ENCODE measurements at places on chromosomes 2 and 18. TPM values are rescaled to one million over a fixed set of nuclear protein-coding genes. Genes with fewer than 3 reads are reported as not detected.

The ACKR3 gene
- total RNA-seq, result 2.1 TPM

The ONECUT2 gene
- total RNA-seq, result 0.45 TPM

The ABI2 gene
- 50.0 TPM for total RNA-seq

The LAMA1 gene
- 59.6 TPM for total RNA-seq

The ABCA12 gene
- total RNA-seq, result 1.1 TPM

The RTKN gene
- 26.0 TPM for total RNA-seq

The CAPN14 gene
- 0.27 TPM for total RNA-seq

DNA sequence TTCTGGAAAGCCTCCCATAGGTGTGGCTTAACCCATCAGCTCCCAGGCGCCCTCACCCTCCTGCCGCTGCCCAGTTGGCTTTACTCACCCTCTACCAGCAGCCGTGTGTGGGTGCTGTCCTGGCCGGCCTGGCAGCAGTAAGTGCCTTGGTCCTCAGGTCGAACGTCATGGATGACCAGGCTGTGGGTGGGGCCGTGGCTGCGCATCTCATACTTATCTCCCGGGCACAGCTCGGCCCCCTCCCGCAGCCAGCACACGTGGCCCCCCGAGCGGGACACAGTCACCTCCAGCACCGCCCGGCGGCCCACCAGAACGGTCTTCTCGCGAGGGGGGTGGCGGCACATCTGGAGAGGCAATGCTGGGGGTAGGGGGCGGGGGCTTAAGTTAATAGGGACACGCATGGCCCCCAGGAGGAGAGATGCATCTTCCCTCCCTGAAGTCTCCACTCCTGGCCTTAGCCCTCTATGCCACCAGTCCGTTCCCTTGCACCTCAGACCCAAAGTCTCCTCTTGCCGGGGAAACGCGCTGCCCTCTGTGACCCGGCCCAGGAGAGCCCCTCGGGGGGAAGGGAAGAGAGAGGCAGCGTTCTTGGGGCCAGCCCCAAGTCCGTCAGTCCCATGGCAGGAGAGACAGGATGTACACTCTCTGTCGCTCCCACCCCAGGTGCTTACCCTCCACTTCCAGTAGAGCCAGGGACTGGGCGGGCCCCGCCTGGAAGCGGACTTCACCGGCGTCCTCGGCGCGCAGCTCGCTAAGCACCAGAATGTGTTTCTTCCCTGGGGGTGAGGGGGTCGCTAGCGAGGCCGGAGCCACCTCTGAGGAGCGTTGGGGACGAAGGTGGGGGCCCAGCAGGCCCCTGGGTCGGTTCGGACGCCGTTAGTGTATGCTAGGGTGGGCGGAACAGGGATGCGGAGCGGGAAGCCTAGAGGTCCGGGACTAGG is 7.9 kb downstream of the TMEM198 start:
- no peak for DNase-seq
- peak overlapping the region; percentile 66 for H3K4me3 ChIP-seq
- peak overlapping the region; percentile 81 for H3K27ac ChIP-seq
- H3K4me1 ChIP-seq, result peaks cover 11% of the 10 kb centered on the region
- H3K27me3 ChIP-seq, result no peaks in the 10 kb centered on the region

GRCh38 chr2:151796774-151797173 is 31.4 kb downstream of the ARL5A start:
- no peak overlapping the region for H3K27ac ChIP-seq
- no peaks in the 10 kb centered on the region for H3K4me1 ChIP-seq
- no peak for DNase-seq
- no peaks in the 10 kb centered on the region for H3K27me3 ChIP-seq
- H3K36me3 ChIP-seq, result no peaks in the 10 kb centered on the region
- H3K4me3 ChIP-seq, result no peak overlapping the region

GRCh38 chr2:3432693-3433338 is 53.3 kb downstream of the TRAPPC12 start:
- no peak overlapping the region for H3K4me3 ChIP-seq
- H3K27me3 ChIP-seq, result no peaks in the 10 kb centered on the region
- no peaks in the 10 kb centered on the region for H3K4me1 ChIP-seq
- no peaks in the 10 kb centered on the region for H3K36me3 ChIP-seq

DNA sequence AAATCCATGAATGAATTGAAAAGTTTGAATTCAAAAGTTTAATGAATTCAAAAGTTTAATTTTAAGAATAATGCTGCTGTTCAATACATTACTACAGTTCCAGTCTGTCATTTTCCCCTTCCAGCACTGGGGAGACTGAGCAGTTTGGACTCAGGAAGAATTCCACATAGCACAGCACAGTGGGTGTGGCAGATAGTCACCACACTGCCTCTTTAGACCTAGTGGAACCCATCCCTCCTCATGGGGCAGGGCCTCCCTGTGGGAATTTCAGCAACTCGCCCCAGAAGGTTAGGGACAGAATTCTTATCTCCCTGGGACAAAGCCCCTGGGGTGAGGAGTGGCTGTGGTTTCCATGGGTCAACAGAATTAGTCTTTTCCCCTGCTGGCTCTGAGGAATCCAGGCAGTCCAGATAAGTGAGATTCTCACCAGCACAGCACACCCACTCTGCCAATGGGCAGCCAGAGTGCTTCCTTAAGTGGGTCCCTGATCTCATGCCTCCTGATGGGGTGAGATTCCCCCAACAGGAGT is 442.0 kb upstream of the SYT4 start:
- no peaks in the 10 kb centered on the region for H3K4me1 ChIP-seq
- no peak for DNase-seq
- no peak overlapping the region for H3K4me3 ChIP-seq
- no peaks in the 10 kb centered on the region for H3K36me3 ChIP-seq
- no peaks in the 10 kb centered on the region for H3K27me3 ChIP-seq
- no peak overlapping the region for H3K27ac ChIP-seq

GRCh38 chr2:64695721-64696261 is 42.1 kb upstream of the SERTAD2 start:
- H3K36me3 ChIP-seq, result no peaks in the 10 kb centered on the region
- no peak overlapping the region for H3K4me3 ChIP-seq
- no peaks in the 10 kb centered on the region for H3K4me1 ChIP-seq
- no peak for DNase-seq

DNA sequence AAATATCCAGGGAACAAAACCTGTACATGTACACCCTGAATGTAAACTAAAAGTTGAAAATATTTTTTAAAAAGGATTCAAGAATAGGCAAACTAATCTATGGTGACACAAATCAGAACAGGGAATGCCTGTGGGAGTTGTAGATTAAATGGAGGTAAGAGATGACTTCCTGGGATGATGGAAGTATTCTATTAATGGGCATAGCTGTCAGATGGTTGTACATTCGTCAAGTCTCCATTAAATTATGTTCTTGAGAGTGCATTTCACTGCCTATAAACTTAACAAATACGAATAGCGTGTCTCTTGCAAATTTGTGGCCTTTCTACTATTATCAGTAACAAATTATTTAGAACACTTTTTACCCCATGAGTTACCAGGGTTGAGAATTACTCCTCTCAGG is 207.0 kb downstream of the HNMT start:
- no peak overlapping the region for H3K27ac ChIP-seq
- no peak overlapping the region for H3K4me3 ChIP-seq
- no peaks in the 10 kb centered on the region for H3K36me3 ChIP-seq

DNA sequence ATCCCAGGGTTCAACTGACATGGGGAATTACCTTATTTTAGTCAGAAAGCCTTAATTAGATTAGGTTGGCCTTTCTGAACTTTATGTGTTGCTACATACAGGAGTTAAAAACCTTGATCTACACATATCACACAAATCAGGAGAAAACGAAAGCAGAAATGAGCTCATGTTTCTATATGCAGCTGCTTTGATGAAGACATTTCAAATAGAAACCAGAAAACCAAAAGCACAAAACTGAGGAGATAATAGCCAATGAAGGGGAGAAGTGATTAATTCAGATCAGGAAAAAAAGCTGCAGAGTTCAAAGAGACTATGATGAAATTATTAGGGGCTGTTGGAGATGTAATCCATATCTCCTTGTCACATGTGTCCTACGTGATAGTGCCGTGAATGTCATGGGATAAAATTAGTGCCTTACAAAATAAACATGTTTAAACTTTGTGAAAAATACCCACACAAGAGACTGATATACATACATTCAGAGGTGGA is 255.0 kb downstream of the CAMKMT start:
- no peak for DNase-seq
- H3K4me3 ChIP-seq, result no peak overlapping the region
- no peaks in the 10 kb centered on the region for H3K27me3 ChIP-seq
- H3K36me3 ChIP-seq, result no peaks in the 10 kb centered on the region
- H3K4me1 ChIP-seq, result no peaks in the 10 kb centered on the region
- H3K27ac ChIP-seq, result no peak overlapping the region

DNA sequence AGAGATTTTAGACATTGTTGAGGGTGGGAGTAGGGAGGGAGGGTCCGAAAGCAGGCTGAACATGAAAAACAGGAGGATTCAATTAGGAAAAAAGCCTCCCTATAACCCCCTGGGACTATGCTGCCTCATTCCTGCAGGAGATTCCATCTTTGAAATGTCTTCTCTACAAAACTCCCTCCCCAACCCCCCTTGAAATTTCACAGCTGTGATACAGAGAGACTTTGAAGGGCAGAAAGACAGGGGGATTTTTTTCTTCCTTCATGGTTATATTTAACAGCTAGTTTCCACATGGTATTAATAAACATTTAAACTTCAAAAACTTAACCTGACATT is 57.6 kb downstream of the TRIB2 start:
- no peaks in the 10 kb centered on the region for H3K27me3 ChIP-seq
- H3K4me3 ChIP-seq, result no peak overlapping the region
- no peak overlapping the region for H3K27ac ChIP-seq
- no peaks in the 10 kb centered on the region for H3K4me1 ChIP-seq

- DNase-seq, result no peak
- no peaks in the 10 kb centered on the region for H3K36me3 ChIP-seq
- no peak overlapping the region for H3K27ac ChIP-seq
- H3K4me3 ChIP-seq, result no peak overlapping the region
These were observed 120.4 kb downstream of the PDE11A start for GRCh38 chr2:177952151-177952550.

- no peaks in the 10 kb centered on the region for H3K27me3 ChIP-seq
- H3K27ac ChIP-seq, result no peak overlapping the region
- DNase-seq, result no peak
- no peaks in the 10 kb centered on the region for H3K4me1 ChIP-seq
These were observed 29.6 kb downstream of the MREG start for GRCh38 chr2:215983581-215984351.

- no peaks in the 10 kb centered on the region for H3K27me3 ChIP-seq
- H3K36me3 ChIP-seq, result no peaks in the 10 kb centered on the region
- H3K4me3 ChIP-seq, result no peak overlapping the region
- peak; percentile 34 for DNase-seq
These were observed 114.3 kb downstream of the PRKCE start for GRCh38 chr2:45765728-45766254.

GRCh38 chr2:137942037-137942832 is 22.0 kb upstream of the HNMT start:
- no peak overlapping the region for H3K4me3 ChIP-seq
- H3K27me3 ChIP-seq, result no peaks in the 10 kb centered on the region
- no peak overlapping the region for H3K27ac ChIP-seq

DNA sequence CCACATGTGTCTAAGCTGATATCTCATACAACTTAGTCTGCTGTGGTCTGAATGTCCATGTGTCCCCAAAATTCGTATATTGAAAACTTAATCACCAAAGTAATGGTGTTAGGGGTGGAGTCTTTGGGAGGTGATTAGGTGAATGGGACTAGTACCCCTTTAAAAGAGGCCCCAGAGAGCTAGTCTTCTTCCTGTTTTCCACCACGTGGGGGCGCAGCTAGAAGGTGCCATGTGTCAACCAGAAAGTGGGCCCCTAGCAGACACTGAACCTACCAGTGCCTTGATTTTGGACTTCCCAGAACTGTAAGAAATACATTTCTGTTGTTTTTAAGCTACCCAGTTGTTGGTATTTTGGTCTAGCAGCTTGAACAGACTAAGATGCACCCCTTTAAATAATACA is 86.6 kb downstream of the ASB1 start:
- H3K36me3 ChIP-seq, result no peaks in the 10 kb centered on the region
- DNase-seq, result peak; percentile 25
- H3K4me1 ChIP-seq, result no peaks in the 10 kb centered on the region
- H3K4me3 ChIP-seq, result no peak overlapping the region
- H3K27ac ChIP-seq, result no peak overlapping the region

DNA sequence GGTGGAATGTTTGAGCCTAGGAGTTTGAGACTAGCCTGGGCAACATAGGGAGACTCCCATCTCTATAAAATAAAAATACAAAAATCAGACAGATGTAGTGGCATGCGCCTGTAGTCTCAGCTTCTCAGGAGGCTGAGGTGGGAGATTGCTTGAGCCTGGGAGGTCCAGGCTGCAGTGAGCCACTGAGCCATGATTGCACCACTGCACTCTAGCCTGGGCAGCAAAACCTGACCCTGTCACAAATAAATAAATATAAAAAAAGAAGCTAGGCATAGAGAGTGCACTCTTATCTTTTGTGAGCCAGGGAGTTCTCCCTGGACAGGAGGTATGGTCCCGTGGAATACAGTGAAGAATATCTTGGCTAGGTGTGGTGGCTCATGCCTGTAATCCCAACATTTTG is 11.0 kb upstream of the KYNU start:
- H3K36me3 ChIP-seq, result no peaks in the 10 kb centered on the region
- H3K27ac ChIP-seq, result no peak overlapping the region
- no peak for DNase-seq
- H3K27me3 ChIP-seq, result no peaks in the 10 kb centered on the region
- H3K4me3 ChIP-seq, result no peak overlapping the region

GRCh38 chr2:176242276-176242675 is 27.0 kb upstream of the MTX2 start:
- H3K27ac ChIP-seq, result no peak overlapping the region
- H3K36me3 ChIP-seq, result no peaks in the 10 kb centered on the region
- no peaks in the 10 kb centered on the region for H3K4me1 ChIP-seq
- no peaks in the 10 kb centered on the region for H3K27me3 ChIP-seq
- DNase-seq, result no peak

DNA sequence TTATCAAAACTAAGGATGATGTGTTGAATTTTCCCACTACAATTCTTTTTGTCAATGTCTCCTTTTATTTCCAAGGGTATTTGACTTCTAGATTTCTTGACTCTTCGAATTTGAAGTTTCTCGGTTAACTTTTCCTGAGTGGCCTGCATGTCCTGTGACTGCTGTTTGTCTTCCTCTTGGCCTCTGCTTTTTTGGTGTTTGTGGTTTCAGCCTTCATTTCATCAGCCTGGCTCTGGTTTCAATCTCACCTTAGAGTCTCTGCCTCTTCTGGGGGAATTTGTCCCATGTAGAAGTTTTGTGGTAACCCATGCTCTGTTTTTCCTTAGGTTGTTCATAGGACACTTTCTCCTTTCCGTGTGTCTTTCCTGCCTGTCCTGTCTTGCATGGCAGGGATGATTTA is 28.3 kb upstream of the SNED1 start:
- H3K4me1 ChIP-seq, result no peaks in the 10 kb centered on the region
- no peak overlapping the region for H3K4me3 ChIP-seq
- H3K36me3 ChIP-seq, result no peaks in the 10 kb centered on the region
- no peaks in the 10 kb centered on the region for H3K27me3 ChIP-seq
- no peak overlapping the region for H3K27ac ChIP-seq

DNA sequence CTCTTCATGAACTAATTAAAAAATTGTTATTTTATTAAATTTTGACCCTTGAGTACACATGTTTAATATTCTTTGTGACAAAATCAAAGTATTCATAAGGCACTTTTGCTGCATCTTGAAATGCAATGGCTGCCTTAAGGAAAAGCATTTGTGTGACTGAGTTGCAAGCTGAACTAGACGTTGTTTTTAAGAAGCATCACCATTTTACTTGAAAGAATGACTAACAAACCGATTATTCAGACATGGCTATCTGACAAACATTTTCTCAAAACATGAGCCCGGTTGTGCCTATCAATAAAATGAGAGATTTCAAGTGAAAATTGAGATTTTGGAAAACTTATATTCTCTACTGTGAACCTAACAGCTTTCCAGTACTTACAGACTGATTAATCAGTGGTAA is 2.8 kb downstream of the GCFC2 start:
- H3K4me1 ChIP-seq, result no peaks in the 10 kb centered on the region
- H3K4me3 ChIP-seq, result no peak overlapping the region
- DNase-seq, result no peak
- no peaks in the 10 kb centered on the region for H3K36me3 ChIP-seq
- no peak overlapping the region for H3K27ac ChIP-seq
- no peaks in the 10 kb centered on the region for H3K27me3 ChIP-seq

Data from prostate gland (tissue), 2 donors.